ENCODE measurements at places on chromosomes 3 and 15.
A peak's percentile ranks its signal among the peaks of the same experiment; 100 is the strongest.

DNA sequence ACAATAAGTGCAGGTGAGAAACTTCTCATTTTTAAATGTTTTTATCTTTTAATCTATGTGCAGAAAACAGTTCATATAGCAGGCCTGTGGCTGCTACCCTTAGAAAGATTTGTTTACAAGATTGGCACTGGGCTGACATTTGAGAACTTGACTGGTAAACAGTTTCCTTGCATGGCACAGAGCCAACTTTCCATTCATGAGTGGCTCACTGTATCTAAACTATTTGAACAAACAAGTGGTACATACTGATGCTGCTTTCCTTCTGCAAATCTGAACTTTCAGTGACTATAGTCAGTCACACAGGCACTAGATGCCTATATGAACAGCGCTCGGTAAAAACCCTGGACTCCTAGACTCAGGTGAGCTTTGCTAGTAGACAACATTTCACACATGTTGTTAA, 6.3 kb upstream of the GTPBP8 start:
- no peak for DNase-seq

GRCh38 chr3:2097641-2098191, 950 bp upstream of the CNTN4 start:
- DNase-seq = peak; percentile 21

DNA sequence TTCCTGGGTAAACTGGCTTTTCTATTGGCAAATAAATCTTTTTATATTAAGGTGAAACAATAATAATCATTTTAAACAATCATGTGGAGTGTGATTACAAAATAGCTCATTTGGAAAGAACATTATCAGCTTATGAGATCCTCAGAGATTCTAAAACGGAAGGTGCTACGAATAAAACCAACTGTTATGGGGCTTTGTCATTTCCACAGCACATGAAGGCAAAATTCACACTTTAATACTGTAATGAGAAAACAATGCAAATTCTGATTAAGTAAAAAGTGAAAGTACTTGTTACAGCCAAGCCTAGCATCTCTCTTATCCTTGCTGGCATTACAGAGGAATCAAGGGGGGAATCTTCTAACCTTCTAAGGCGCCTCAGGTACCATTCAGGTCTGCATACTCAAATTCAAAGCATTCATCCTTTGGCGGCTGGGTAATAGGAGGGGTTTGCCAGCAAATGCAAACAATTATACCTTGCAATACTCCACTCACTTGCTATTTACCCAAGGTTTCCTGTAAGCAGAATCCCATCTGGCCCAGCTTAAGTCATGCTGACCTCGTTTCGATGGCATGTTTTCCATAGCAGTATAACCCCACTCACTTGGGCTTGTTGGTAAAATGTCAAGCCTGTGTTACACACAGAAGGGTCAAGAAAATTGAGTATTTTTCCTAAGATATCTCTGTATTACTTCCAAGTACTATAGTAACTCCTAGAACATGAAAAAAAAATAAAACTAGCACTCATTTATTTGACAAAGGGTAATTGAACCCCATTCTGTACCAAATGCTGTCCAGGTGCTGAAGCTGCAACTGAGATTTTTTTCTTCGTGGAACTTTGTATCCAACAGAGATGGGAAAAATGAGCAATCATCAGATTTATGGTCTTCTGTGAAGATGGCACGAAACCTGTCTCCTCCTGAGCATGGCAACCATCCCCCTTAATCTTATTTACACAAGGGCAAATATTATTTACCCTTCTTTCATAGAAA, 183.7 kb upstream of the LMCD1 start:
- DNase-seq = peak; percentile 14

DNA sequence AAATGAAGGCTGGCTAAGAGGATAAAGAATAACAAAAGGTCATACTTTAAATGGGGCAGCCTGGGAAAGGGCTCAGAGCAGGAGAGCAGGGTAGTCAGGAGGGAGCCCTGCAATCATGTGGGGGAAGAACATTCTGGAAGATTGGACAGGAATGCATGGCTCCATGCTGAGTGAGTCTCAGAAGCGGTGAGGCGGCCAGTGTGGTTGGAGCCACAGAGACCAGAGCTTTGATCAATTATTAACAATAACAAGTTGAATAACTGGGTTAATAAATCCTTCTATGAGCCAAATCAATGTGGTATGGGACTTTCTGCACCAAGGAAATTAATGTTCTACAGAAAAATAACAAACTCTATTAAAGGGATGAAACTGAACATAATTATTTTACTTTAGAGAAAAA, 57.9 kb upstream of the DCUN1D1 start:
- DNase-seq = no peak

DNA sequence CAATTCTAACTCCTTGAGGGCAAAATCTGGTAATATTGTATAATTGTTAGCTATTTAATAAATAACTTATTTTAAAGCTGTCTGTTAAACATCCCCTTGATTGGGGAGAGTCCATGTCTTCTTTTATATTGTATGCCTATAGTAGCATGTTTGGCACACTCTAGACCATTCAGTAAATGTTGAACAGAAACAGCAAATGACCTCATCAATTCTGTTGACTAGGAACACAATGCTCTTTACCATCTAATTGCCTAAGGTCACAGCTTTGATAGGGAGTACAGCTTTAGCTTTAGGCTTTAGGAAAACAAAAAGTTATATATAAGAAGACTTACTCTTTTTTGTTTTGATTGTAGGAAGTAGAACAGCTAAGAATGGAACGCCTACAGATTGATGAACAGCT, 27.0 kb downstream of the DNAJC19 start:
- DNase-seq = no peak
